ENCODE measurements at places on chromosomes 3 and 15. TPM values are rescaled to one million over a fixed set of nuclear protein-coding genes. Genes with fewer than 3 reads are reported as not detected.

DNA sequence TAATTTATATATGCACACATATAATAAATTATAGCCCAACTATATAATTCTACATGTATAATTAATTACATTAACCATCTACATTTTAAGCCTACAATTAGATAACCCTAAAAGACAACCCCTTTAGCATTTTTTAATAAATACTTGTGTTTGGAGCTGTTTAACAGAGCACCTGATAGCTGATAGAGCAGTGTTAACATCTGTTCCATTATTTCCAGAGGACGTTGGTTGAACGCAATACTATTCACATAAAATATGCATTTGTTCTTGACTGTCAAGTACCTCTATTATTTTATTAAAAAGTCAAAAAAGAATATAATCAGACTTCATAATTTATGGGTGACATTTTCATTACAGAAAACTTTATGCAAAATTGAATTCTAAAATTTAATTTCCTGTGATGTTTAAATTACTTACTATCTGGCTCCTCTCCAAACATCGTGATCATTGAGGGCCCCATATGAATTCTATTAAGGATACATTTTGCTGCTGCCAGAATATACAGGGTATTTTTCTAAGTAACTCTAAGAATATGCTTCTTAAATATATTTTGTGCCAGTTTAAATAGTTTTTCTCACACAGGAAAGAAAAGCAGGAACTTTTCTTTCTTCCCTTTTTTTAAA lies 234.3 kb downstream of the SHOX2 start:
- DNase-seq, result no peak

DNA sequence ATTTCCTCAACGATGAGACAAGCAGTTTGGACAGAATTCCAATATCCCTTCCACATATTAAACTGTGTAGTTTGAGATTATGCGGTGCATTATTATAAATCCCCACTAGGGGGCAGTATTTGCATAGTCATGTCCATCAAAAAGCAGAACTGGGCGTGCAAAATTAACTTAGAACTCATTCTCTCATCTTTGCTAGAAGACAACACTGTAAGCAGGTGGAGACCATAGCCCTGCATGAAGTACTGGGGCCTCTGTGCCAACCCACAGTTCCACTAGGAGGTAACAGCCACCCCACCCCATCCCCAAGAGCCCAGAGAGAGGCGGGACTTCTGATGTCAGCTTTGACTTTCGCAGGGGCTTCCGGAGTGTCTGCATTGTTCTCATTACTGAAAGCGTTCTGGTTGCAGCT lies 106.6 kb upstream of the TMC3 start:
- DNase-seq, result no peak

- no peak for DNase-seq
Measured at GRCh38 chr15:69868756-69869155, 229.0 kb downstream of the TLE3 start.

GRCh38 chr15:60912984-60913697 lies 316.0 kb downstream of the RORA start:
- DNase-seq, result peak; percentile 44

The MYZAP gene
- total RNA-seq, result 8.8 TPM

Data from pancreas (tissue), 10 donors.